ENCODE measurements at places on chromosomes 1 and 21.

DNA sequence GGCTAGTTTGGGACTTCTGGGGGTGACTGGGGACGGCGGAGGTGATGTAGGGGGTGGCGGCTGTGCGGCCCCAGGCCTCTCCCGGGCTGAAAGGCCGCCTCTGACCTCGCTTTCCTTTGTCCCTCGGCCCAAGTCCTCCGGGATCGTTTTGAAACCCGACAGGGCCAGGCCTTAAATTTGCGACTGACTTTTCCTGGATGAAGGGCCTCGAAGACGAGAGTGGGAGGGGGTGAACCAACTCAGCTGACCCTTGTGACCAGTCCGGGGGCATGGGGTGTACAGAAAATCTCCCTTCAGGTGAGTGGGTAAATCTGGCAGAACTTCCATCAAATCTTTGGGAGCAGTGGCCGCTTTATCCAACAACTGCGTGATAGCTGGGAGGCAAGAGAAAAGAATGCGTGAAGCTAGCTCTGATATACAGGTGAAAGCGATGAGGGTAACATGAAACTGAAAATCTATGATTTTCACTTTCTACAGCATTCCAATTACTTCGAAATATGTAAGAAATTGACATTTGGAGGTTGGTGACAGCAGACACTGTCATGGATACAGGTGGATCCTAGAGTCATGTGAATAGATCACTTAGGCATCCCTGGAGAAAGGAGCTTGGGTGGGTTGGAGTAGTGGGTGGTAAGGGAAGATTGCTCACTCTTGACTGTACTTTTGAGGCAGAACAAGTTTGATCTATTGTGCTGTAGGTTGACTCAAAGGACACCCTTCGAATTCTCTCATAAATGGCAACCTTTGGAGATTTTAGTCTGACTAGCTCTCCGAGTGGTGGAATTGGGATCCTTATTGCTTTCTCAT is 885 bp downstream of the AHCYL1 start:
- no peak for DNase-seq

DNA sequence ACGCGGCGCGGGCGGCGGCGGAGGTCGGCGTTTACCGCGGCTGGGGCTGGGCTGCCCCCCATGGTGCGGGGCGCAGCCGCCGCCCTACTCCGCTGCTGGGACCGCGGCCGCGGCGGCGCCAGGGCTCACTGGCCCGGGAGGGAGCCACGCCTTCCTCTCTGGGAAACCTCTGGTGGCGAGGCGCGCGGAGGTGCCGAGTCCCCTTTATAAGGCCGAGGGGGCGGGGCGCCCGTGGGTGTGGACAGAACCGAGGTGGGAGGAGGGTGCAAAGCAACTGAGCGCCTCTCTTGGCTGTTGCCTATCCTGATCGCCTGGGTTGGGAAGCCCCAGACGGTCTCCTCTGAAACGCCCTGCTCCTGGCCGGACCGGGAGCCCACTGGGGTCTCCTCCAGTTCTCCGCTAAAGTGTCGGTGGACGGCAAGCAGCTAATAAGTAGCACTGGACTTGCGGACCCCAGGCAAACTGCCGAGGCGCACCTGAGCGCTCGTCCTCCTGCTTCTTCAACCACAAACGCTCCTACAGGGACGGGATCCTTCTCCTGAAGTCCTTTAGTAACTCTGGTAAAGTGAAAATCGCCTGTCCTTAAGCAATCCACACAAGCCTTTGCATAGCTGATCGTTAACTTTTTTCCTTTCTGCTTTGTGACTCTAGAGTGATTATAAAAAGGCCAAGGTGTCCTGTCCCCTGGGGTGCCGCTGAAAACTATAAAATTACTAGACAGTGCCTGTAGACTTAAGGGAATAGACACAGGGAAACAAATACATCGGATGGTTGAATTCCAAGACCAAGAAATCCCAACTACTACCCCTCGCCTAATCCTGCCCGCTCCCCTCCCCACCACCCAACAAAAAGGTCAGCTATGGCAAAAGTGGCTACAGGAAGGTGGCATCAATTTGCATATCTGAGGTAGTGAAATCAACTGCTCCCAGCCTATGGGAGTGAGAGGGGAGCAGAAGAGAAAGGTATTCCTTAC is at the start of gene PTGER3:
TSS of gene PTGER3 (minus strand) at position 182 of the 973 bp plus-strand sequence. CDS start 239 bp downstream, outside the sequence.
- no peak for DNase-seq

DNA sequence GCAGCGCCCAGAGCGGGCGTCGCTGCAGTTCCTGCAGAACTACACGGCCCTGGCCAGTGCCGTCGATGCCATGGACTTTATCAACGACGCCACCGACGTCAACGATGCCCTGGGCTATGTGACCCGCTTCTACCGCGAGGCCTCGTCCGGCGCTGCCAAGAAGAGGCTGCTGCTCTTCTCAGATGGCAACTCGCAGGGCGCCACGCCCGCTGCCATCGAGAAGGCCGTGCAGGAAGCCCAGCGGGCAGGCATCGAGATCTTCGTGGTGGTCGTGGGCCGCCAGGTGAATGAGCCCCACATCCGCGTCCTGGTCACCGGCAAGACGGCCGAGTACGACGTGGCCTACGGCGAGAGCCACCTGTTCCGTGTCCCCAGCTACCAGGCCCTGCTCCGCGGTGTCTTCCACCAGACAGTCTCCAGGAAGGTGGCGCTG is 22.0 kb downstream of the COL6A1 start:
- DNase-seq: no peak

DNA sequence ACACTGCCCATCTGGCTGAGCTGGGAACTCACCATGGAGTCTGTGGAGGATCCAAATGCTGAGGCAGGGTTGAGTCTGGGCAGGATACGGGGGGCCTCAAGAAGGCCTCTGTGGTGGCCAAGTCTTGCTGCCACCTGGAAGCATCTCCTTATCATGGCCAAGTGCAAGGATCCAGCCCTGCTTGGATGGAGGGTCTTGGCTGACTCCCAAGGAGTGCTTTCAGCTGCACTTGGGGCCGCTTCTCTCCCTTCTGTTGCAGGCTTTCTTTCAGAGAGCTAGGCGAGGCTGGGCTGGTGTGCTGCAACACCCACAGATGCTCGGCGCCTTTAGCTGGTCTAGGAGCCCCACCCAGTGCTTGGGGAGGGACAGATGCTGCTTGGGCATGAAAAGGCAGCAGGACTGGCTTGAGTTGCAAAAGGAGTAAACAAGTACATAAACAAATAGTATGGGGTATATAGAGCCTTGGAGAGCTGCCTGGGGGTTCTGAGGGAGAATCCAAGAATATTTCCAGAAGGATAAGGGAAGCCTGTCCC is at the start of gene THEM5:
TSS of gene THEM5 (minus strand) at position 302 of the 533 bp plus-strand sequence. CDS start at position 155, 147 bp downstream.
- DNase-seq: no peak

DNA sequence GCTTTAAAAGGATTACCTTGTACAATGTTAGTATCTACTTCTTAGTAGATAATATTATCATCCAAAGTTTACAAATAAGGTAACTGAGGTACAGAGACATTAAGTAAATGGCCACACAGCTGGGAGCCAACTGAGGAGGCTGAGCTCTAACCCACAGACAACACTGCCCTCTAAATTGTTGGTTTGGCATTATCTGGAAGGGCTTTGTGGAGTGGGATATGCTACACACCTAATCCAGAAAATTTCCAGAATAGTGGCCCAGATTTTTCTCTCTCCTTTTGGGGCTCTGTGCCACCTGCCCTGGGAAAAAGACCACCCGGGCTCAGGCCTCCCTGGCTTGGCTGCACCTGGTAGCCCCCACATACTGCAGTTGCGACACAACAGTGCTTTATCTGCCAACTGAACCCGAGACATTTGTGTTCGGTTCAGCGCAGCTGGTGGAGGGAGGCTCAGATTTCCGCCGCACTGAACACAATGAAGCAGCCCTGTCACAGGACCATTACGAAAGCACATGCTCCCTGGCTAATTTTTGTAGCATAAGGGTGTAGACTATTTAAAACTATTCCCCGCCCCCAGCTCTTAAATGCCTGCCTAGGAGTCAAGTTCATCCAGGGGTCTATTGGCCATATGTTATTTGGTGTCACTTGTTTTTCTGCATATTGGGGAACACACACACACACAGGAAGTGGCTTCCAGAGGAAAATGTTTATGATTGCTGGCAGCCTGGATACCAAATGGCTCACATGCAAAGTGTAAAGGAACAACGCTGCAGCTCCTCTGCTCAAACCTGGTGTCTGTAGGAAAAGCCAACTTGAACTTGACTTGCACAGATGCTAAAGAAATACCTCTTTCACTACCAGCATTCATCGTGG is 92.3 kb upstream of the ESRRG start:
- DNase-seq: no peak

DNA sequence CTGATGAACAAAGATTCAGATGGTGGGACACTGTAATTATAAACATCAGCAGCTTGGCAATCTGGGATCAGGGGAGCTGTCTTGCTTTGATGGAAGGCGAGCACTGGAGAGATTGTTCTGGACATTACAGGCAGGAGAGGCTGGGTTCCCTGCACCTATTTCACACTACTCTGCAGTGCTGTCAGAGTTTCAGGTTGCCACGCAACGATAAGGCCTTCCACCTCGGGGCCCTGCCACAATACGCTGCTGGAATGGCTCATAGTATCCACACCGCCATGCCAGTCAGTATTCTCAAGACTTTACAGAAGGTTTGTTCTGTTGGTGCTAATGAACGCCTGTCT is 96.8 kb downstream of the GLIS1 start:
- no peak for DNase-seq

- no peak for DNase-seq
Observed at GRCh38 chr1:236751385-236751784, 43.7 kb upstream of the MTR start.

DNA sequence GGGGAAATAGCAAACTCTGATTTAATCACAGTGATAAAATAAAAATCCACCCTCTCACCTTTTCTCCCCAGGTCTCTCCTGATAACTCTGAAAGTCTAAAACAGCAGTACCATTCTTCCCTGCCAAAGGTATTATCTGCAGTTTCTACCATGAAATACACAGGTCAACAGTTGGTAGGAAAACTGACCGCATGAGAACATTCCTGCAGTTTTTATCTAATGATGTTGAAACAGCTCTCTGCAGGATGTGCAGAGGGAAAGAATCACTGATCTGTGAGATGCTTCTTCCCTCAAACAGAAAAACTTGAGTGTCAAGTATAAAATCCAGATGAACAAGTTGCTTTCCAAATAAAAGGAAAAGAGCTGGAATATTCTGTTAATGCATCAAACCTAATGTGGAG is 39.1 kb downstream of the KCNJ6 start:
- no peak for DNase-seq

DNA sequence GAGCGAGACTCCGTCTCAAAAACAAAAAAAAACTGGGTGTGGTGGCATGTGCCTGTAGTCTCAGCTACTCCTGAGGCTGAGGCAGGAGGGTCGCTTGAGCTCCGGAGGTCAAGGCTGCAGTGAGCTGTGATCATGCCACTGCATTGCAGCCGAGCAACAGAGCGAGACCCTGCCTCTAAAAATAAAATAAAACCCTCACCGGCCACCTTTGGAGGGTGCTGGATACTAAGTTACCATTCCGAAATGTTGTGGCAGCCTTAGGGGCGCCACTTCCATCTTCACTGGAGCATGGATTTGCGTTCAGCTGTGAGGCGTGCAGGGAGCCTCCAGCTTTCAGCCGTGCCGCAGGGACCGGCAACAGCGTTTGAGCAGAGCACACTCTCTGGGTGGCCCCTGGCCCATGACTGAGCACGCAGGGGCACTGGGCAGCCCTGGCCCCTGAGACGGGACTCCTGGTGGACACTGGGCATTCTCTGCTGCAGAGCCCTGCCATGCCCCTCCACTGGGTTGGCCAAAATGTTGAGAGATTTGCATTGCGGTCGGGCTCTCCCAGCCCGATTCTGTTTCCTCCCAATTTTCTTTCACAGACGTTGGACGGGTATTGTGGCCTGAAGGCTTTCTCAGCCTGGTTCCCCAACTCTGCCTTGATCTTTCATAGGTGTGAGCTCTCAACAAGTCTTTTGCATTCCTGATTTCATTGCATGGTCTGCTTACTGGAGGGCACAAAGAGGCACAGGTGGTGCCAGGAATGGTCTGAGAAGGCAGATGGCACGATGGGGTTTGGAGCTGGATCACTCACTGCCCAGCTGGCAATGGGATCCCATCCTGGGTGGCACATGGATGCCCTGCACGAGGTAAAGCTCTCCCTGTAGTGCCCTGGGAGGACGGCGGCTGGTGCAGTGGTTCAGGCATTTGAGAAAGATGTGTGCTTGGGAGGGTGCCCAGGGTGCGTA is 5.8 kb upstream of the CFAP74 start:
- DNase-seq: no peak

DNA sequence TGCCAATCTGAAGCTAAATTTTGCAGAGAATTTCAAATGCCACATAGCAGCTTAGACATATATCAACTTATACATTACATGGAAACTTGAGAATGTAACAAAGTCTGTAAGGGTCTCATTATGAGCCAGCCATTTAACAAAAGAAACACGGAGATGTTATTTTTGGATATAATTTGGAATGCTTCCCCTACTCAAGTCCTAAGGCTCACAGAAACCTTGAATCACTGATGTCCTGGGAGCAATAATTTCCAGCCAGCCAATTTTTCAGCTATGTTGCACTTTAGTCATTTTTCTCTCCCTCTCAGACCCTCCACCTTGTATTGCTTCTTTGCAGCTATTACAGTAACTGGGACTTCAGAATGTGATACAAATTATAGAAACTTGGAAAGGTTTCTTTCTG is 56.9 kb downstream of the EIF2B3 start:
- no peak for DNase-seq

GRCh38 chr1:241569848-241570247 is 37.7 kb downstream of the KMO start:
- no peak for DNase-seq

GRCh38 chr1:9590945-9591668 is 2.4 kb downstream of the TMEM201 start:
- DNase-seq: no peak

DNA sequence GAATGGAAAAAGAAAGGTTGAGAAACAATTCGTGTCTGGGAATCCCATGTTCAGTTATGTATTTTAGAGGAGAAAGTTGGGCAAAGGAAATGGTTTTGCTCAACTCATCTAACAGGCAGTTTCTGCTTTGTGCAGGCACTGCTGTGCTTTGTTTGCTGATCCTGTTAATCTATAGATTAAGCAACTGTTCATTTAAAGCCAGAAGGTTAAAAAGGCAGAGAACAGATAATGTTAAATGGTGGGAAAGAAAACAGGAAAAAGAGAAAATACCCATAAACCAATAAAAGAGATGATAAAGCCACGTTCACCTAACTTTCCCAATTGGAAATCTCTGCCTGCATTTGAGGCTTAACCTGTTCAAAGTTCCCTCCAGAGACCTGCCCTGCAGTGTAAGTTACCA is 70.0 kb downstream of the APP start:
- no peak for DNase-seq

- no peak for DNase-seq
Observed at GRCh38 chr1:151391079-151391563, 8.3 kb upstream of the PSMB4 start.

GRCh38 chr1:225926551-225927113 is 2.6 kb upstream of the PYCR2 start:
- no peak for DNase-seq

DNA sequence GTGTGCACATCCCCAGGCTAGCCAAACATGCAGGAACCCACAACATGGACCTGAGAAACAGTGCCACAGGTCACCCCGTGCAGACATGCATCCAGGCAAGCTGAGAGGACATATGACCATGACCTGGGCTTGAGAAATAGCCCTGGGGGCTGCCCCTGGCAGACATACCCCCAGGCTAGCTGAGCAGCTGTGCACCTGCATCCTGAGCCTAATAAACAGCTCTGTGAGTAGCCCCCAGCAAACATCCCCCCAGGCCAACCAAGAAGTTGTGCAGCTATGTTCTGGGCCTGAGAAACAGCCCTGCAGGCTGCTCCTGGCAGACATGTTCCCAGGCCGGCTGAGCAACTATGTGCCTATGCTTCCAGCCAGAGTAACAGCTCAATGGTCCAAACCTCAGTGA is 14.5 kb downstream of the OLFML3 start:
- no peak for DNase-seq

- no peak for DNase-seq
Observed at GRCh38 chr1:38523568-38523939, 336.0 kb downstream of the RRAGC start.

GRCh38 chr1:234716908-234717375 is 107.0 kb upstream of the IRF2BP2 start:
- no peak for DNase-seq
